Heart right ventricle (tissue), 16 donors: ENCODE measurements at places on chromosomes 12 and 14. TPM values are rescaled to one million over a fixed set of nuclear protein-coding genes. Genes with fewer than 3 reads are reported as not detected.

The GPR84 gene
- total RNA-seq = not detected

DNA sequence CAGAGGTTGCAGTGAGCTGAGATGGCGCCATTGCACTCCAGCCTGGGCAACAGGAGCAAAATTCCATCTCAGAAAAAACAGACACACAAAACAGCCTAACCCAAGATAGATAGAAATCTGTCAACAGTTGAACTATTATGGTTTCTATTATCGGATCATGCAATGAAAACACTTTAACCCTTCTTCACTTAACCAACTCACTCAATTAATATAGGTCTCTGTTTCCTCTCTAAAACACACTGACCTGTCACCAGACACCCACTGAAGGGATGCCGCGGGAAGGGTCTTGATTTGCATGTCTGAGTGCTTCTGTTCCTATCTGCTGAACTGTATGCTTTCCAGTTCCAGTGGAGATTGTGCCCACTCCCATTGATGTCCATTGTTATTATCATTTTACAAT lies 38.0 kb upstream of the NUDT4 start:
- H3K4me1 ChIP-seq = no peaks in the 10 kb centered on the region
- no peak overlapping the region for H3K27ac ChIP-seq
- no peaks in the 10 kb centered on the region for H3K36me3 ChIP-seq
- no peak for DNase-seq

- DNase-seq = no peak
- no peaks in the 10 kb centered on the region for H3K27me3 ChIP-seq
- H3K4me3 ChIP-seq = no peak overlapping the region
- no peaks in the 10 kb centered on the region for H3K4me1 ChIP-seq
- H3K36me3 ChIP-seq = no peaks in the 10 kb centered on the region
- H3K27ac ChIP-seq = no peak overlapping the region
These were observed 689.8 kb downstream of the SLC6A15 start for GRCh38 chr12:84222841-84223240.

DNA sequence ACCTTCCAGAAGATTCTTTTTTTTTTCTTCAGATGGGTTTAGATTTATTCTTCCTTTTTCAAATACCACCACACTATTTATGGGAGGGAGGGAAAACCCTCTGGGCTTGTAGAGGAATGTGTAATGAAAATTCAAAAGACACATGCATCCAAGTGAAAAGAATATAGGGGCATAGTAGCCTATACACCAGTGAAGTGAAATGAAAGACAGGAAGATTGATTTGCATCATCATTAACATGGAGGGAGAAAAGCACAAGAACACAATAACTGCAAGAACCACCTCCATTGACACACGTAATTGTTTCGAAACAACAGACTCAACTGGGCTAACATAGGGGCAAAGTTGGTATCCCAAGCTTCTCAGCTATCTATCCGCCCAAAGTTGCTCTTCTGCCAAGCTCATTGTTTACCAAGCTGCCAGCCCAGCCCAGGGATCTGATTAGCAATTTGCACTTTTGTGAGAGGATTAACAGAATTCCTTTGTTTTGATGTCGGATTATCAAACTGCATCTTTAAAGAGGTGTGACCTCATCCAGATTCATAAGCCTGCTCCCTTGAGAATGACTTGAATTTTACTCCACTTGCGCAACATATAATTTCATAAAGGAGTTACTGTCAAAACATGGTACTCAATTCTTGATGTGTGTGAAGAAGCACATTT lies 430.5 kb upstream of the SOX5 start:
- H3K4me1 ChIP-seq = no peaks in the 10 kb centered on the region
- H3K27ac ChIP-seq = no peak overlapping the region
- H3K27me3 ChIP-seq = no peaks in the 10 kb centered on the region
- H3K36me3 ChIP-seq = no peaks in the 10 kb centered on the region
- no peak overlapping the region for H3K4me3 ChIP-seq
- DNase-seq = no peak

GRCh38 chr12:55743406-55744339 lies 751 bp downstream of the GDF11 start:
- peak overlapping the region; percentile 75 for H3K4me3 ChIP-seq
- no peaks in the 10 kb centered on the region for H3K36me3 ChIP-seq
- H3K27ac ChIP-seq = peak overlapping the region; percentile 71
- H3K27me3 ChIP-seq = peaks cover 11% of the 10 kb centered on the region
- peaks cover 29% of the 10 kb centered on the region for H3K4me1 ChIP-seq
- DNase-seq = no peak

DNA sequence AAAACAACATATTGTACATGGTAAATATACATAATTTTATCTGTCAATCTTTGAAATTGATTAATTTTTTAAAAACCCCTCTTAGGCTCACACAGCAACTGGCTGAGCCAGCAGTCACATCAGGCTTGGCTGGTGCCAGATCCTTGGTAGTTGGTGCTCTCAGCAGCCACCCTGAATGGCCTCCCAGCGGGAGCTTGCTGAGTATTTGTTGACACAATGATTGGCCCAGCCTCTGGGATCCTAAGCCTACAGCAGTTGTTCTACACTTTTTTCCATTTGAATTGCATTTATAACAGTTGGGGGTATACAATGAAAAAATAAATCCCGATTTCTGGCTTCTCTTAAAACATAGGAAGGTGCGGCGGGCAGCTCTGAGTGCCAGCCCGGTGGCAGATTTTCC lies 11.1 kb downstream of the PRKAB1 start:
- peaks cover 36% of the 10 kb centered on the region for H3K4me1 ChIP-seq
- H3K4me3 ChIP-seq = no peak overlapping the region
- no peak overlapping the region for H3K27ac ChIP-seq
- H3K27me3 ChIP-seq = no peaks in the 10 kb centered on the region
- DNase-seq = no peak
